ENCODE measurements at places on chromosomes 1 and 21.
A peak's percentile ranks its signal among the peaks of the same experiment; 100 is the strongest.

DNA sequence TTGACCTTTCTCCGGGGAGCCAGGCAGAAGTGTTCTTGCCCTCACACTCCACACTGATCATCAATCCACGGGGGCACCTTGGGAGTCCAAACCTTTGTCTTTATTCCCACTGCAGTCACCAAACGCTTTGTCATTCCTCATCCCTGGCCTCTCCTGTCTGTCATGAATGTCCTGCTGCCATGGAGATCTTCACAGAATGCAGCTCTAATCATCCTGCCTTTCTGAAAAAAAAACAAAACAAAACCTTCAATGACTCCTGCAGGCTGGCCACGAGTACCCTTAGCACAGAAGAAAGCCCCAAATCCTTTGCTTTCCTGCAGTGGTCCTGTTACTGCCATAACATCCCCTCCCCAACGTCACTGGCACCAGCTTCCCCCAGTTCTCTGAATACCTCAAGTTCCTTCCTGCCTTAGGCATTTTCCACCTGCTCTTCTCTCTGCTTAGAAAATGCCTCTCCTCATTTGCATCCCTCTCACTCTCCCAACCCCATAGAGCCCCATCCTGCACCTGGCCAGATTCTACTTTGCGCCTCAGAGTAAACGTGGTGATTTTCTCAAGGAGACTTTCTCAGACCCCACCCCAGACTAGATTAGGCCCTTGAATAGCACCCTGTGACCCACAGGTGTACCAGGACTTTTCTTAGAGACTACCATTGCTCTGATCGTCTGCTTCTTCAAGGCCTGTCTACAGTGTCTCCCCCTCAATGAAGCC, 131.2 kb downstream of the AK5 start:
- no peak for DNase-seq

- no peak for DNase-seq
These were observed 155.3 kb upstream of the JUN start for GRCh38 chr1:58939146-58939545.

GRCh38 chr1:119330466-119331189, 38.0 kb upstream of the HAO2 start:
- no peak for DNase-seq

- no peak for DNase-seq
These were observed 15.0 kb downstream of the IFNAR2 start for GRCh38 chr21:33244779-33245105.

DNA sequence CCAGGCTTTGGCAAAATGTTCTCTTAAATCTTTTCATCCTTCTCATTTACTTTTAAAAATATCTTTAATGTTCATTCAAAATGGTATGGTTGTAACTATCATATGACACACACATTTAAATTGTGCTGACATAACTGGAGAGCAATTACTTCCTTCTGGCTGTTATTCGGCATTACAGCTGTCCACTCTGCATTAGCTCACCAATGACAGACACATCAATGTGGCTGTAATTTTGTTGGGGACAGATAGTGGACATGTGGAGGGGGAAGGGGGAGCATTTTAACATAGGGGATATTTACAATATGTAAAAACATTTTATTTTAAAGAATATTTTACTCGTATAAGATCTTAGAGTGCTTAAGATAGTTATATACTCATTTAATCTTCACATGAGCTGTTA, 319.8 kb downstream of the HMCN1 start:
- no peak for DNase-seq

GRCh38 chr1:184945029-184945428, 29.3 kb downstream of the NIBAN1 start:
- no peak for DNase-seq

DNA sequence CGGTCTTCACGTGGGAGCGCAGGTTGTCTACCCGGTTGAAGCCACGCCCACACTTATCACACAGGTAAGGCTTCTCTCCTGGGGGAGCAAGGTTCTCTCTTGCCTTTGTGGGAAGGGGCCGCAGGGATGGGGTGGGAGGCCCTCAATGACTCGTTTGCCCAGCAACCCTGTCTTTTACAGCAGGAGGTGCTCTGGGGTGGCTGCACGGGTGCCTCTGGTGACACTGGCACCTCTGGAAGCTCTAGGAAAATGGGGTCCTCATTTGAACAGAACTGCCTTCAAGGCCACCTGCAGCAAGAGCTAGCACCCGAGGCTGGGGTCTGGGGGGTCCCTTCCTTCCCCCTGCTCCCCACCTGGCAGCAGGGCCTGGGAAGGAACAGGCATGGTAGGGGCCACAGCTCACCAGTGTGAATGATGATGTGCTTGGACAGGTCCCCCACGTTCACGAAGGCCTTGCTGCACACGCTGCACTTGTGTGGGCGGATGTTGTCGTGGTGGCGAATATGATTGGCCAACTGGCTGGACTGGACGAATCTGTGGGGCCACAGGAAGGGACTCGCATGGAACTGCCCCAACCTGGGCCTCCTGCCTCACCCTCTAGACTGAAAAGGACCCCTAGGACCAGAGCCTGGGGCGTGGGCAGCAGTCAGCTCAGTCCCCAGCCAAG, 33.1 kb downstream of the ZBTB17 start:
- DNase-seq = no peak

DNA sequence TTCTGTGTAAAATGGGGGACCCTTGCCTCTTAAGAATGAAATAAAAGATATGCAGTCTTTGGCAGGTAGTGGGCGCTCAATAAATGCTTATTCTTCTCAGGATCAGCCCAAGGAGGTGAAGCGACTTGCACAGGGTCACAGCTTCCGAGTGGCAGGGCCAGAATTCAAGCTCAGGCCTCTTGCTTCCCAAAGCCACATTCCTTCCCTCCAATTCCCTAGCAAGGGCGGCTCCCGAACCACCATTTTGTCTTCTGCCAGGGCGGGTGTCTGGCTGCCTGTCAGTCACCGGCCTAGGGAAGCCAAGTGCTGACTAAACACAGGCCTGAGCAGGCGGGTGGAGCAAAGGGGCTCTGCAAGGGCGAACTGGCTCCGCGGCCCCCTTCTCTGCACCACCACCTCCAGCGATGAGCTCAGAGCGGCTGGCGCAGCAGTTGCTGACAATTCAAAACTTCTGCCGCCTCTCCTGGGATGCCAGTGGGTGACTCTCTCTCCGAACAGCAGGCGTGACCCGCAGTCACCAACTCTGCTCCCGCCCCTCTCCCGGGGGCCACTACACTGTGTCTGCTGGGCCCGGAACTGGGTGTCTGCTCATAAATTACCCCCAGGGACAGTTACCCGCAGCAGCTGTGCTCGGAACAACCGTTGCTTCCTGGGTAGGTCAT, 10.8 kb downstream of the GPR3 start:
- peak; percentile 72 for DNase-seq

- DNase-seq = no peak
These were observed 54.6 kb downstream of the S100B start for GRCh38 chr21:46550116-46550941.

GRCh38 chr21:43865540-43866259, 677 bp downstream of the AGPAT3 start:
- peak; percentile 62 for DNase-seq

DNA sequence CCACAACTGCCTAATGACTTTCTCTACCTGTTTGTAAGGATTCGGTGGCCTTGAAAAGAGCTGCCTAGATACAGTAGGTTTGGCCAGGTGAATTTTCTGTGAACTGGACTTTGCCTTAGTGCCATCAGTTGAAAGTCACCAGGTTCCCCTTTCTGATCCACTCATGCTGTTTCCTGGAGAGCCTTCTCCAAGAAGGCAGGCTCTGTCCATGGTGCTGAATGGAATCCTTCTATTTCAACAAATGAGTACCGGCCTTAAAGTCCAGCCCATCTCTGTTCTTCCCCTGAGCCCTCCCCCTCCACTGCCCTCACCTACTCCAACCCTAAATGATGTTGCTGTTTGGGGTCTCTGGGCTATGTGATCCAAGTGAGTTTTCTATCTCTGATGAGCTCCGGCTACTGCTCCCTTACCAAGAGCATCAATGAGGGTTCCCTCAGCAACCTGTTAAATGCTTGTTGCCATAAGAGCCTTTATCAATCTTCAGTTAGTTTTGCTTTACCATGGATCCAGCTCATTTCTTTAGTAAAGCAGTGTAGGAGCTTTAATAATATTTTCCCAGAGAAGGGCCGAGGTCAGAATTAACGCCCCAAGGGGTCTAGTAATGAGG, 500.4 kb downstream of the PTPRU start:
- peak; percentile 59 for DNase-seq

- no peak for DNase-seq
These were observed 793.2 kb downstream of the PLA2G4A start for GRCh38 chr1:187621951-187622350.

GRCh38 chr1:26750428-26750827, 37.3 kb upstream of the PIGV start:
- no peak for DNase-seq

DNA sequence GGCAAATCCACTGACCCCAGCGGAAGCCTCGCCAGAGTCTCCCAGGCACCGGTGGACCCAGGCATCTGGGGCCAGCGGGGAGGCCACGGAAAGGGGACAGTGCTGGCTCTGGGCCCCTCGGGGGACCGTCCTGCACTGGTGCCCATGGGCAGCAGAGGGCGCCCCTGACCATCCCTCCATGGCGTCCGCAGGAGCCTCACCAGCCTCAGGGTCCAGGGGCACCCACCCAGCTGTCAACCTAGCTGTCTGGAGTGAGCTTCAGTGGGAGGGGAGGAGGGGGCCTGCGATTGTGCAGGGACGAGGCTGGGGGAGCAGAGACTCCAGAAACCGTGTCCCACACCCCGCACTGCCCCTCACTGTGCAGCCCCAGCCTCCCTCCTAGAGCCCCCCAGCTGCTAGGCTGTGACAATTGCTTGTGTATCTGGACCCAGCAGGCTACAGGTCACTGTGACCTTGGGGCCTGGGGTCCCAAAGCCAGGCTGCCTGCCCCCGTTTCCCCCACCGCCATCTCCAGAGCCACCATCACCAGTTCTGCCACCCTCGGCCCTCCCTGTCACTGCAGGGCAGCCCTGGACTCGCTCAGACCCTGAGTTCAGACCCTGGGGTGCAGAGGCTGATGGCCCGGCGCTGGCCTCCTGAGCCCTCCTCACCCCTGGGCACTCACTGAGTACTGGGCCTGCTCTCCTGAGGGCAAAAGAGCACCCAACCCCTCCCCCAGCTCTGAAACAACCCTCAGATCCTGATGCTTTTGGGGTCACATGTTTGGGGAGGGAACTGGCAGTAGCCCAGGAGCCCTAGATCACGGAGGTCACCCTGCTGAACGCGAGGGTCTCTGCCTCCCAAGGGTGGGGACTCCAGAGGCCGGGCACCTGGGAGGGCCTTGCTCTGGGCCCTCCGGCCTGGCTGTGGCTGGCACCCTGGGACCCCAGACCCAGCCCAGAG, 10.6 kb upstream of the COL6A1 start:
- peak; percentile 68 for DNase-seq
